ENCODE measurements at places on chromosomes 4 and X. TPM values are rescaled to one million over a fixed set of nuclear protein-coding genes. Genes with fewer than 3 reads are reported as not detected.

The AIMP1 gene
- total RNA-seq, result 22.4 TPM

DNA sequence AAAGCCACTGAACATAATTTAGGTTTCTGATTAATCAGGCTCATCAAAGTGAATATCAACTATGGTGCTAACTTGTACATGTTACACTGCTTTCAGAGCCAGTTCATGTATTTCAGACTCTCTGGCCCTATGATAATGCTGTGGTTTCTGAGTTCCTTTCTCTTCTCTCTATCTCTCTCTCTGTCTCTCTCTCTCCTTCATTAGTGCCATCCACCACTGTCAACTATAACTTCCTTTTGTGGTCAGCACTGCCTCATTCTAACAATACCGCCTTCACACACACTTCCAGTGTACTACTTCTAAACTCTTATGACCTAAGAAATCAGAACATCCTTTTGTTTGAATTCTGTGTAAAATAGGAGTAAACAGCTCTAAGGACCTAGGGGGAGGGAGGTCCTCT is 907.1 kb downstream of the RPA4 start:
- no peak for DNase-seq

- no peak for DNase-seq
Observed at GRCh38 chr4:7787681-7788141, 151.9 kb downstream of the AFAP1 start.

DNA sequence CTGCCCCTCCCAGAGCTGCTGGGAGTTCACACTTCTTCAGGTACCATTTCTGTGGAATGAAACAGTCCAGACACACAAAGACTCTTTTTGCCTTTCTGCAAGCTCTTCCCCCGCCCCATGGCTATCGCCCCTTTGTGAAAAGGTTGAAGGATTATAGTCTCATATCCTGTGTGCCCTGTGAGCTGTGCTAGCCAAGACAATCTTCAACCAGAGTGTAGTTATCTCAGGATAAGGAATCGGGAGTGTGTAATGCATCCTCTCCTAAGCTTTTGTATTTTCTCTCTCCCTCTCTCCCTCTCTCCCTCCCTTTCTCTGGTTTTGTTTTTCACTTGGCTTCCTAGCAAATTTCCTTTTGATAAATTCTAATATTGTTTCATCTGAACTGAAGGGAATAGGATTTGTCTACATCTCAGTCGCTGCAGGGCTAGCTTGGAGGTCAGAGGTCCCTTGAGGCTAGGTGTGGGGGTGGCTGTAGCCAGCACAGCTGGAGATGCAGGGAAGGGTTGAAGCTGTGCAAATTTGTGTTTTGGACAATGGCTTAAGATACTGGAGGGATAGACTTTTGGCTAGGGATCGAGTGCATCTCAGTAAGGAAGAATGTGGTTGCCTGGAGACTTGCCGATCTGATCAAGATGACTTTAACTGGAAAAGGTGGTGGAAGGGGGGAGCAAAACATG is 74.6 kb upstream of the NALF2 start:
- DNase-seq, result no peak

DNA sequence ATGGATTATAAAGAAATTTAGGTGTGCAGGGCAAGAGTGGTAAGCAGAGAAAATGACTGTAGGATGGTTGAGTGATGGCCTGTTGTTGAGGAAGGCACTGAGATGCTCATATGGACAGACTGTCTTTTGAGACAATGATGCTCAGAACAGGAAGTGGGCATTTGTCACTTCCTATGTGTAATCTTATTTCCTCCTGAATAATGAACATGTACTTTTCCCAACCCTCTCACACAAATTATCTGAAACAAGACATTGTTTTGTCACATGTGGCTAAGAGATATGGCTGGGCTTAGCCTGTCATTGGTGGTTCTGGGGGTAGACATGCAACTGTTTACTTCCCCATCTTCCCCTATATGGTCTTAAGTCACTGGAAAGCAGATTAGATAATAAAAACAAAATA is 240.5 kb downstream of the CFAP47 start:
- no peak for DNase-seq

DNA sequence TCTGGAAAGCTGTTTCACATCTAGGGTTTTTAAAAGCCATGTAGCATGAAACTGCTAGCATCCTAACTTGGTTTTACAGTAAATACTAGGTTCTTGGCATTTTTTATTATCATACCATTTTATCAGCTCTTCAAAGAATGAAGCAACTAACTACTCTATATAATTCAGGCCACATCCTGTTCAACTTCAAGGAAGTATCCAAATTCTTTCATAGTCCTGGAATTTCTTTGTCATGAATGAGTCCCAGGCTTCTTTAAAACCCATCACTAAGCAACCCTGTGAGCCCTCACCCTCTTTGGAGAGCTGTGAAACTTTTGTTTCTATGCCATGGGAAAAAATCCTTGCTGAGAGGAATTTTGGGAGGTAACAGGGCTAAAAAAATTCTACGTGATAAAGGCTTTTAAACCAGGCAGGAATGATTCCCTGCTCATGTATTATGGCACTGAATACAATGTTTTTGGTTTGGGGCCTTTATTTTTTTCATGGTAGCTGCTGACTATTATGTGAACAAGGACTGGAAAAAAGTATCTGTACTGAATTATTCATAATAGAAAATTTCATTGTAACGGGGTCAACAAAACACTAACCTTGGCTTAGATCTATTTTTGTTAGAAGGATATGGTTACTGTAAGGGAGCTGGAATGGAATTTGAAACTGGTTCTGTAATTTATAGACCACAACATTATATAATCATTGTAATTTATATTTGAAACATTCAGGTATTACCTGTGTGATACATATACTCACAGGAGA is 164.9 kb downstream of the DCTD start:
- no peak for DNase-seq
